ENCODE measurements at places on chromosomes 13 and 19.

DNA sequence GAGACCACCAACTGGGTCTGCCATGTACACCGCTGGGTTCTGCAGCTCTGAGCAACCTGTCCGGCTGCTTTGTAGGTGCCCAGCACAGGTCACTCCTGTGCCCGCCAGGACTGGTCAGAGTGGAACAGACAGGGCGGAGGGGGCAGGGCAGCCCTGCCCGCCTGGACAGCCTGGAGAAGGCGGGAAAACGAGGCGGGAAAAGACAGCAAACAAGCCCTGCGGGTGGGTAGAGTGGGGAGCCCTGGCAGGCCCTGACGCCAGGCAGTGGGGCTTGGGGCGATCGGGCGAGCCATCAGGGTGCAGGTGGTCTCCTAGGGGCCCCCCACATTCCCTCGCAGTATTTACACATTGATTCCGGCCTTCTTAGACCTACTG lies 533 bp upstream of the UHRF1 start:
- DNase-seq = no peak

- DNase-seq = no peak
These were observed 18.4 kb upstream of the EPHX3 start for GRCh38 chr19:15250640-15250993.

GRCh38 chr13:112902101-112902651 lies 66.8 kb upstream of the MCF2L start:
- DNase-seq = no peak

GRCh38 chr13:41426047-41426446 lies 31.3 kb upstream of the RGCC start:
- no peak for DNase-seq

DNA sequence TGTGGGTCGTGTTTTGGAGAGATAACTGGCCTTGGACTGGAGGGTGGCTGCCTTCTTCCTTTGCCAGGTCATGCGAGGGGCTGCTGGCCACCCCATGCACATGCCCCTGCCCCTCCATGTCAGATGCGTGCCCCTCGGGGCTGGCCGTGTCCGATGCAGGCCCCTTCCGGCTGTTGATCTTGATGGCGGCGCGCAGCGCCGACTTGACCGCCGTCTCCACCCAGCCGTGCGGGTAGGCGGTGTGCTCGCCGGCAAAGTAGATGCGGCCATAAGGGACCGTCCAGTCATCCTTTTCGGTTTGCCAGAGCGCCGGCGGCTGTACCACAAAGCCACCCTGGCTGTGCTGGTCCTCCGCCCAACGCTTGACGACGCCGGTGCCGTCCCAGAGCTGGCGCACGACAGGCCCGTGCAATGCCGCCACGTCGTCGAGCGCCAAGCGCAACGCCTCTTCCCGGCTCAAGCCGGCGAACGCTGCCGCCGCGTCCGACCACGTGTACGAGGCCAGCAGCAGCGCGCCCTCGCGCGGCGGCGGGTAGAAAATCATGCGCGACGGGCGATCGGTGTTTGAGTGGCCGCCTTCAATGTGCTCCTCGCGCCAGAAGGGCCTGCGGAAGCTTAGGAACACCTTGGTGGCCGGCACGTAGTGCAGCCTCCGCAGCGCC lies 6.9 kb downstream of the IL4I1 start:
- peak; percentile 66 for DNase-seq

DNA sequence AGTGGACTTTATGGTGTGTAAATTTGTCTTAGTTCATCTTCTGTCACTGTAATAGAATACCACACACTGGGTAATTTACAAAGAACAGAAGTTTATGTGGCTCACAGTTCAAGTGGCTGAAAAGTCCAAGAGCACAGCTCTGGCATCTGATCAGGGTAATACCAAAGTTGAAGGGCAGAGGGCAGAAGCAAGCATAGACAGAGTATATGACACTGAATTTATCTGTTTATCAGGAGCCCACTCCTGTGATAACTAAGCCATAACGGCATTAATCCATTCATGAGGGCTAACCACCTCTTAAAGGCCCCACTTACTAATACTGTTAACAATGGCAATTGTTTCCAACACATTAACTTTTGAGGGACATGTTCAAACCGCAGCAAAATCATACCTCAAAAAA lies 4.0 kb upstream of the RFXAP start:
- no peak for DNase-seq

GRCh38 chr13:19573120-19573716 lies 11.9 kb upstream of the TPTE2 start:
- no peak for DNase-seq

DNA sequence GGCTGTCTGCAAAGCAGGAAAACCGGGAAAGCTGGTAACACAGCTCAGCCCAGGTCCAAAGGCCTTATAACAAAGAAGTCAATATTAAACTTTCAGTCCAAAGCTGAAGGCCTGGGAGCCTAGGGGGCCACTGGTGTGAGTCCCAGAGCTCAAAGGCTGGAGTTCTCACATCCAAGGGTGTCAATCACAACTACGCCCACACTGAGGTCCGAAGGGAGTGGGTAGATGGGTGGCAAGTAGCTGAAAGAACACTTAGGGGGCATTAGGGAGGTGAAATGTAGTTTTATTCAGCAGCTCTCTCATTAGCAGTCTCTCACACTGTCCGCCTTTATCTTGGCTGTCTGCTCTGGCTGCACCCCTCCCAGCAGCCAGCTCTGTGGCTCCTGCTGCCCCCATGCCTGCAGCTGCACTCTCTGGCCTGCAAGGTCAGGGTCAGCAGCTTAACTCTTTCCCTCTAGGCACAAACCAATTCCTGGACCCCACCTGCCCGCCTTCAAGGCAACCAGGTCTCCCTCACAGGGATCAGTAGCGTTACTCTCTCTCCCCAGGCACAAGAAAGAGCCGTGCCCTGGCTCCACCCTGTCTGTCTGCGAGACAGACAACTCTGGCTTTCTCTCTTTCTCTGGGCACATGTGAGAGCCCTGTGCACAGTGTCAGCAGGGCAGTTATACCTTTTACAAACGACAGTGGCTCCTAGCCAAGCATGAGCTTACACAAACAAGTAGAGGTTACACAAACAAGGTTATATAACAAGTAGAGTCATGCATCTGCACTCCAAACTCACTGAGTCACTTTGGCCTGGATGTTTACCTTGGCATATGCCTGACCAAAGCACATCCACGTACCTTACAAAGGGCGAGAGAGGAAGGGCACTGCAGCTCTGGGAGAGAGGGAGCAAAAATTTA lies 249.4 kb upstream of the PCDH20 start:
- no peak for DNase-seq

DNA sequence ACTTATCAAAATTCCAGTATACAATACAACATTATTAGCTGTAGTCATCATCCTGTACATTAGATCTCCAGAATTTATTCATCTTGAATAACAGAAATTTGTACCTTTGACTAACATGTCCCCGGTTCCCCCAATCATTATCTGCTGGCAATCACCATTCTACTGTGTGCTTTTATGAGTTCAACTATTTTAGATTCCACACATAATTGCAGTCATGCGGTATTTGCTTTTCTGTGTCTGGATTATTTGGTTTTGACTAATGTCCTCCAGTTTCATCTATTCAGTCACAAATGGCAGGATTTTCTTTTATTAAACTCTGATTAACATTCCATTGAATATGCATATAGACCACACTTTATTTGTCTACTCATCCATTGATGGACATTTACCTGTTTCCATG lies 530.7 kb upstream of the SLITRK1 start:
- no peak for DNase-seq

GRCh38 chr13:83995930-83996329 lies 113.7 kb upstream of the SLITRK1 start:
- DNase-seq = no peak

Measured in stimulated activated CD4-positive, alpha-beta T cell treated with anti-CD3 and anti-CD28 coated beads, Interleukin-1b, Interleukin-23, amount 100 ng/mL, for 24 hours (primary cell).